ENCODE measurements at places on chromosomes 6 and 20.
A peak's percentile ranks its signal among the peaks of the same experiment; 100 is the strongest.

GRCh38 chr6:75419980-75420379, 73.6 kb downstream of the FILIP1 start:
- DNase-seq = no peak

DNA sequence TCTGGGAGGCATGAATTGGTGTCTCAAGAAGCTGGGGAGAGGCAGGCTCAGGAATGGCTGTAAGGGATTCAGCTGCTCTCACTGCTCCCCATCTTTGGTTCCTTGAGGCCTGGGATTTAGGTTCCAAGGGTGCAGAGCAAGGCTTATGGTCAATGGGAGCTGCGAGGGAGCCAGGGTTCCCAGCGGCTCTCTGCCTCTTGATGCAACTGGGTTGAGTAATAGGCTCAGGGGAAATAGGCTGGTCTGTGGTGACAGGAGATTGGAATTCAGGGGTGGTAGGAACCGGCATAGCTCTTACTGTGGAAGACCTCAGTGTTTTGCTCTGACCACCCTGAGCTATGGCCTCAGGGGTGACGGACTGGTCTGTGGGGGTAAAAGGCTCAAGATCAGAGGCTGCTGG, 13.0 kb upstream of the NRM start:
- DNase-seq = no peak

DNA sequence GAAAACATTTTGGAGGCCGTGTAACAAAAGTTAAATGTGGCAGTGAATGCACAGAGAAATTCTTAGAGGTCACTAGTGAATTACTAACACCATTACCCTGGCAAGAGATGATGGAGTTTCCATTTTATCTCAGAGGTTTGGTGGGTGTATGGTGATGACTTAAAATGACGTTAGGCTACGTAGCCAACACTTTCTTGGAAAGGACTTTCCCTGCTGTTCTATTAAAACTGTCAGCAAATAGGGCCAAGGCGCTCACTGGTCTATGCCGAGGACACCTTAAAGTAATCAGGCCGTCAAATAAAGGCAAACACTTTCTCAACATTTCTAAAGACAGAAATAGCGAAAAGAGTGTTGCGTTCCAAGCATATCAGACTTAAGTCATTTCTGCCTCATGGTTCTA, 160.8 kb downstream of the GMPR start:
- DNase-seq = no peak

DNA sequence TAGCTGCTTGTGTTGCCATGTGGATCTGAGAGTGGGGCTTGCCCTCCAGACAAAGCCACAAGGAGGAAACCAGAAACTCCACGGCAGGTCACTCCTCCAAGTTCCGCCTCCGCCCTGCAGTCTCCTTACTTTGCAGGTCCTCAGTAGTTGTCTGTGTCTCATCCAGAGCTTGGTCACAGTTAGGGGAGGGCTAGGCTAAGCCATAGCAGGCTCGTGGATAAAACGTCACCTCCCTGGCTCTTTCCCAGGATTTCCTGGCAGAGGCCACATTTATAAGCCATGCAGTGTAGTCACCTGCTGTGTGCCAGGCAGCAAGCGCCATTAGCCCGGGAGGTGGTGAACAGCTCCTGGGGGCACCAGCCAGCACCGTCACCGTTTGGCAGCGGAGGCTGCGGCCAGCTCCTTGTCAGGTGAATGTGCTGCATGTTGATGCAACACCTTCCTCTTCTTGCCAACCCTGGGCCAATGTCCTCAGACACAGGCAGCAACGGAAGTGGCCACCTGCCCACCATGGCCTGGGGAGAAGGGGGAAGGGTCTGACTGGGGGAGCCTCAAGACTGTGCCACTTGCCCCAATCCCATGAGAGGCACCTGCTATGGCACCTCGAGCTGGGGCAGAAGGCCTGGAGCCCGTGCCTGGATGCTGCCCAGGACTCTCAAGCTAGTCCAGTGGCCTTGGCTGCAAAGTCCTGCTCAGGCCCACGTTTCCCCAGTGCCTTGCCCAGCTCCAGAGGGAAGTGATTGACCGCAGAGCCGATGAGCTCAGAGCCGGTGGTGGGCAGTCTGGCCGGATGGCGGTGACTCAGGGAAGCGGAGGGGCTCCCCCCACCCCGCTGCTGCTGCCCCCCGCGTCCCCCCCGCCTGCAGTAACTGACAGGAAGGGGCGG, 39.0 kb upstream of the SLCO4A1 start:
- DNase-seq = peak; percentile 75

- no peak for DNase-seq
Observed at GRCh38 chr6:79861023-79861422, 86.3 kb downstream of the ELOVL4 start.

- no peak for DNase-seq
Observed at GRCh38 chr6:5063617-5064016, 21.5 kb upstream of the PPP1R3G start.

DNA sequence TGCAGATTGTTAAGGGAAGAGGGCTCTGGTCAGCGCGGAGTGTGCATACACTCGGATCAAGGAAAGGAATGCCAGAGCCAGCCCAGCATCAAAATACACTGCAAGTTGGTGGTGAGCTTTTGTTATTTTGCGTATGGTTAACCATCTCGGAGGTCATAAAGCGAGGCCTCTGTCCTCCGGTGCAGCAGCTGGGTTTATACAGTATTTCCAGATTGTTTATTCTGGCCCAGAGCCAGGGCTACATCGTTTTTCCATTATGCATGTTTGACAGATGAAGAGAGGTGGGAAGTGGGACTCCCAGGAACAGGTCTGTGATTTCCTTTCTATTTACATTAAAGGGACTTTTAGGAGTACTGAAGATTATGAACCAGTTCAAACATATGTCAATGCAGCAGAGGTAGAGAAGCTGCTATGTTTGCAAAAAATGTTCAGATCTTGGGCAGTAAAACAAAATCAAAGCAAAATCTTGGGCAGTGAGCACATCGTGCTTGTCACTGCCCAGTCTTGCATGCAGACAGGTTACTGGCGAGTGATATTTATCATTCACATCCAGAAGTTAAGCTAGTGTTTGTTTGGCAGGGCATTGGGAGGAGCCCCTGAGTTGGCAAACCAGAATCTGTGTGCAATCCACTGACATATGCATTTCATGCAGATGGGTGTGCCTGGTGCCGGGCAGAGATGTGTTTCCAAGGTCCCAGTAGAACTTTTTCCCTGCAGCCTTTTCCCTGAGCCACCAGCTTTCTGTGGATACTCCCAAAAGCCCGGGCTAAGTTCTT, 256.3 kb upstream of the TAB2 start:
- peak; percentile 83 for DNase-seq

DNA sequence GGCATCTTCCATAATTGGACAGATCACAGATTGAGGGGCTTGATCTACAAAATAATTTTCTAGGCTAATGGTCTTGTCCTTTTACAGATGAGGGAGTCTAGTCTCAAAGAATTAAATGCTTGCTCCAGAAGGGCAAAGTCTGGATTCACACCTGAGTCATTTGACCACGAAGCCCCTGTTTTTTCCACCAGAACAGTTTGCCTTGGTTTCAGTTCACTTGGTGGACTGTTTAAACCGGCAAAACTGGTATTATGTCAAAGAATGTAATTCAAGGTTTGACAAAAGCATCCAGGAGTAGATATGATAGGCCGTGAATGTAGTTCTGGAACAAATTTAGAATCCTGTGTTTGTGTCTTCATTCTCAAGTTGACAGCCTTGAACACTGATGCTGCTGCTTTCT, 3.3 kb downstream of the MYO6 start:
- peak; percentile 12 for DNase-seq

DNA sequence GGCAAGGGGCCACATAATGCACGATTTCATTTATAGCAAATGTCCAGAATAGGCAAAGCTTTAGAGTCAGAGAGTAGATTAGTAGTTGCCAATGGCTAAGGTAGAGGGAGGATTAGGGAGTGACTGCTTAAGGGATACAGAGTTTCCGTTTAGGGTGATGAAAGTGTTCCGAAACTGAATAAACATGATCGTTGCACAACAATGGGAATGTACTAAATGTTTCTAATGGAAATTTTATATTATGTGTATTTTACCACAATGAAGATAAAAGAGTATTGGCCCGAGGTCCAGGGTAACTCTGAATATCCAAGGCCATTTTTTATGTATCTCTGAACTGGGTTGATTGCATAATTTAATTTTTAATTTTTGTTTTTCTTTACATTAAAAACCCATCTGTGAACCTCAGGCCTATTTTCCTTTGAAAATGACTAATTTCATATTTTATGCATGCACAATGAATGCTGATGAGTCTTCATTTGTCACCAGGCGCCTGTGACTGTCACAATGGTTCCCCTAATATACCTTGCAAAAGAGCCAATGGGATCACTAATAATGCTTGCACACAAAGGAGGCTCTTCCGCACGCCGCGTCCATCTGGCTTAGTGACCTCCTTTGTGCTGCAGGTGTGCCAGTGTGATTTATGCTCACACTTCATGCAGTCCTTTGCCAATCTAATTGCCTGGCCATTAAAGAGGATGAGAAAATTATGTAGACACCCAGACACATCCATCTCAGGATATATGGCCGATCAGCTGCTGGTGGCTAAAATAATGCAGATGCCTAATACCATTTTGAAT, 612.5 kb downstream of the CDH26 start:
- no peak for DNase-seq

GRCh38 chr6:90350689-90351554, 54.3 kb upstream of the BACH2 start:
- DNase-seq = no peak

DNA sequence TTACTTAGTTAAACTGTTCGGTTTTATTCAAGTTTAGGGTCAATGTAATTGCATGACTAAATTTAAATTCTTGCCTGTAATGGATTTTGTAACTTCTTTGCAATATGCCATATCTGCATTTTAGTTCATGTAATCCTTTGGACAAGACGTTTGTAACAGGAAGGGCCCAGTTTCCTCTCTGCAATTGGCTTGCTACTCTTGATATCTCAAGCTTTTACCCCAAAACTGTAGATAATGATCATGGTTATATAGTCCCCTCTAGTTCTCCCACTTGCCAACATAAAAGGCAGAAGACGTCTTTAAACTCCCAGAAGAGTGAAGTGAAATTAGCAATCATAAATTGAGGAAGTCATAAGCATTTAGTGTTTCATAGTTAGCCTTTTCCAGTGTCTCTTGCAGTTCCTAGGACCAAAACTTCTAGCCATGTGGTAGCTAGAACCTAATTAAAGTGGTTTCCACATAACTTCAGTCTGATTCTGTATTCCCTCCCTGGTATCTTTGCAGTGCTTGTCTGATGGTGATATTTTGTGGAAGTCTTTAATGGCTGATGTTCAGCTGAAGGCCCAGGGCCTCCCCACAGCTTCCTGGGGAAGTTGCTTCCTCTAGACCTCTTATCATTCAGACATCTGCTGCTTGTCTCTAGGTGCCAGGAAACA, 117.8 kb upstream of the SUPT3H start:
- no peak for DNase-seq

GRCh38 chr6:73747289-73747688, 51.3 kb downstream of the CD109 start:
- DNase-seq = no peak

GRCh38 chr6:110355022-110355421, 3.1 kb downstream of the METTL24 start:
- no peak for DNase-seq

GRCh38 chr20:57747861-57748481, 38.2 kb upstream of the PMEPA1 start:
- peak; percentile 33 for DNase-seq

DNA sequence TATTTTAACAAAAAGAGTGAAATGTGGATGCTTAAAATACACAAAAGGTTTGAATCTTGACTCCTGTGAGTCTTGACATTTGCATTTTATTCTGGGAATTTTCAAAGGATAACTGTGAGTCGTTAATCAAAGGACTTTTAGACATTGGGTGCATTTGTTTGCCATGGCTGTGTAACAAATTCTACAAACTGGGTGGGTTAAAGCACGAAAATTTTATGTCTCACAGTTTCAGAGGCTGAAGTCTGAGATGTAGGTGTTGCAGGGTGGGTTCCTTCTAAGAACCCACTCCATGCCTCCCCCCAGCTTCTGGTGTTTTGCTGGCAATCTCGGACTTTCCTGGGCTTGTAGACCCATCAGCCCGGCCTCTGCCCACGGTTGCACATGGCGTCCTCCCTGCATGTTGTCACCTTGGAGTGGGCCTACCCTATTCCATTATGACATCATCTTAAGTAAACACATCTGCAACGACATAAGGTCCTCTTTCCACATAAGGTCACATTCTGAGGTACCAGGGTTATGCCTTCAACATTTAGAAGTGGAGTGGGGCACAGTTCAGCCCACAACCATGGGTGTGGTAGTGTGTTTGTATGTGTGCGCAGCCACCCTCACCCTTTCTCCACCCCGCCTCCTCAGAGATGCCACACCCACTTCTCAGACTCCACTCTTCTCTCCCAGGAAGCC, 113.1 kb downstream of the FOXA2 start:
- DNase-seq = no peak

DNA sequence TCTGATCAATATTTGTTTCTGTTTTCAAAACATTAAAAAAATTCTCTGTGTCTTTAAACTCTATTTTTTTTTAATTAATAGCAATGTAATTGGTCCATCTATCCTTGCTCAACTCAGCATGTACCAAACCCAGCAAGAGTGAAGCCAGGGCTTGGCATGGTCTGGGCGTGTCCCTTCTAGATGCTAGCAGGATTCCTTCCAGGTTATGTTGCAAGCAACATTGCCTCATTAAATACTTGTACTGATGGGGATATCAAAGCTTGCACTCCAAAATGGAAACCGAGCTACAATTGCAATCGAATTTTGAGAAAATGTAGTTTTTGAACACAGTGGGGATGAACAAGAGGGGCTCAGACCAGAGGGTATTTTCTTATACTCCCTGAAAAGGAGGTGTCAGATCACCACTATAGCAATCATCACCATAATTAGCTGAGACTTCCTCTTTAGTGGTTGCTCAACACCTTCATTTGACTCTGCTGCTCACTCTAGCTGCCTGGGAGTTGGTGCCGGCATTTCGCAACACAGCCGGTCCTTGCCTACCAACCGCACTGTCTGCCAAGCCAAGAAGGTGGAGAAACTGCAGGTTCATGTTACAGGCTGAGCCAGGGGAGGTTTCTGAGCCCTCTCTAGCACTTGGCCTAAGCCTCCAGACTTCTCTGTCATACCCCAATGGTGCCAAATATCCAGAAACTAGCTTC, 67.8 kb upstream of the RALGAPA2 start:
- no peak for DNase-seq

- no peak for DNase-seq
Observed at GRCh38 chr6:44105993-44106740, 21.1 kb downstream of the MRPL14 start.

DNA sequence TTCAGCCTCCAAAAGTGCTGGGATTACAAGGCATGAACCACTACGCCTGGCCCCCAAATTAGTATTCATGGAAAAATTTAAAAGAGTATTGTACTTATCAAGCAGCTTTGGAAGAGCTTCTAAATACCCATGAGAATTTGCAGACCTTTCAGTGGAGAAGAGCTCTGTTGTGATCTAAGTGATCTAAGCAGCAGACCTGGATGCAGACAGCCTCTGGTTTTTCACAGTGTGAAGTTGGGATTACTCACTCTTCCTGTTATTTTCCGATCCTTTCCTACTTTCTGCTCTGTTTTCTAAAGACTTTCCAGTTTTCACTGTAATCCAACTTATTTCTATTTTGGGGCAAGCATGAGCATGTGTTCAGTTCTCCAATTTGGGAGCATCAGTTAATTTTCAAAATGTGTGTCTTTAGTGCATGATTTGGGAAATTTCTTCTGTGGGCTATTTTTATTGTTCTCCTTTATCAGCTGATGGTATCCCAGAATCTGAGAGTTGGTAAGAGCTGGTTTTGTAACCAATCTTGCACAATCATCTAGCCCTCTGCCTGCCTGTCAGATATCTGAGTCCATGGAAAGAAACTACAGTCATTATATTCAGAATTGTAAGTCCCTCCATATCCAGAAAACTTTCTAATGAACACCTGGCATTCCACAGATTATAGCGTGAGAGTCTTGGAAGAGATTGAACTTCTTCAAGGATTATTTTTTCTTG, 207.7 kb upstream of the DTNBP1 start:
- no peak for DNase-seq

GRCh38 chr6:43938178-43939105, 168.4 kb downstream of the VEGFA start:
- no peak for DNase-seq
